ENCODE measurements at places on chromosomes 3 and 15.
A peak's percentile ranks its signal among the peaks of the same experiment; 100 is the strongest.

DNA sequence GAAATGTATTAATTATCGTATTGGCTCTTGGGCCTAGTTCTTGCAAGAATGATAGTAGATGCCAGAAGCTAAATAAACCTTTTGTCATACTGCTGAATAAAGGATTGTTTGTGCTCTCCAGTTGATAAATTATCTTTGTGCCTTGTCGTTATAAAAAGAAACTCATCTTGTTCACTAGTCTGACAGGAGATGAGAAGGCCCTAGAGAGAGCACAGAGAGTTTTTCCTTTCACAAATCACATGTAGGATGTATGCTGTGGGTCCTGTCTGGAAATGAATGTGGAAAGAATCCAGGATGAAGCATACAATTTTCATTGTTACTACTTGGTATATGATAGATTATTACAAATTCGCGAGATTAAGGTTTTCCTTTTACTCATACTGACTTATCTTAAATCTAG, 113.0 kb downstream of the NLGN1 start:
- DNase-seq: no peak

DNA sequence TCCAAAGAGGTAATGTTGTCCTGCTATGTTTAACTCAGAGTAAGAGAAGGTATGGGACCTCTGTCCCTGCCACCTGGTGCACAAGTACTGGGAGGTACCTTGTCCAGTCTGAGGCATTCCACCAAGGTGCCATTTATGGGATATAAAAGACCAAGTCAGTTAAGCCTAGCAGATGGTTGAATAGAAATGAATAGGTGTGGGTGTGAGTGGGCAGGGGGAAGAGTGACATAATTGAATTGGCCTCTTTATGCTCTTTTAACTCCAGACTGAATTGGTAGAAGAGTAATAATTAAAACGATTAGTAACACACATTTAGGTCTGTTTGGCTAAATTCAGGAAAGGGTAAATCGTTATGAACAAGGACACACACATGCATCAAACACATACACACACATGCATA, 562 bp downstream of the ADGRG7 start:
- DNase-seq: no peak

DNA sequence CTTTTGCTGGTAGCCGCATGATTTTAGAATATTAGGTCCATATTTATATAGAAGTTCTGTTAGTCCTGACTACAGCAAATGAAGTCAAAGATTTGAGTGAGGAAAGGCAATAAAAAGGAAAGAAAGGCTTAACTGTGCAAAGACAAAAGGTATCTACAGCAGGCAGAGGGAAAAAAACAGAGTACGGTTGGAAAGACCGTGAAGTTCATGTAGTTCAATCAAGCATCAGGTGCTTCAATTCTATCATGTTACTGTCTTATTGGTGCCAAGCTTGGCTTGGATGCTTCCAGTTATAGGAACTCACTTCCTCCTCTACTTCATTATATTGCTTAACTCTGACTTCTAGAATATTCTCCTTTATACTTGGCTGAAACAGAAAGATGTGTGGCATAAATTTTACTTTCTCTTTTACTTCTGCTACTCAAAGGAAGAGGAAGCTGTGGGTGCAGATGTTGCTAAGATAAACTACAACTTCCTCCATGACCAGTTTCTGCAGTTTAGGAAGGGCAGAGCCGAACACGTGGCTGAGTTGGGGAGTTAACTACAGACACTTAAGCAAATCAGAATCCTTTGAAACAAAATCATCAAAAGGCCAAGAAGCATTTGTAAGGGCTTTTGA, 72.6 kb upstream of the ZBED2 start:
- peak; percentile 3 for DNase-seq

DNA sequence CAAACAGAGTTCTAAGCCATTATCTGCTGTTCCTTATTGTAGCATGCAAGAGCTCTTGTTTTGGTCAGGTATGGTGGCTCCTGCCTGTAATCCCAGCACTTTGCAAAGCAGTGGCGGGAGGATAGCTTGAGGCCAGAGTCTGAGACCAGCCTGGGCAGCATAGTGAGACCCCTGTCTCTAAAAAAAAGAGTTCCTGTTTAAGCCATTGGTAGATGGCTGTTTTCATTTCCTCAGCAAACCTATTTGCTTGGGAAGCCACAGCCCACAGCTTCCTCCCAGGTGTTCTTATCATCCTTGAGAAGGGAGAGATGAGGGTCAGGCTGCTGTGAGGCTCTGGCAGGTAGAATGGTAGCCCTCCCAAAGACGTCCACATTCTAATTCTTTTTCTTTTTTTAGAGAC, 24.4 kb upstream of the FAM81A start:
- DNase-seq: no peak

DNA sequence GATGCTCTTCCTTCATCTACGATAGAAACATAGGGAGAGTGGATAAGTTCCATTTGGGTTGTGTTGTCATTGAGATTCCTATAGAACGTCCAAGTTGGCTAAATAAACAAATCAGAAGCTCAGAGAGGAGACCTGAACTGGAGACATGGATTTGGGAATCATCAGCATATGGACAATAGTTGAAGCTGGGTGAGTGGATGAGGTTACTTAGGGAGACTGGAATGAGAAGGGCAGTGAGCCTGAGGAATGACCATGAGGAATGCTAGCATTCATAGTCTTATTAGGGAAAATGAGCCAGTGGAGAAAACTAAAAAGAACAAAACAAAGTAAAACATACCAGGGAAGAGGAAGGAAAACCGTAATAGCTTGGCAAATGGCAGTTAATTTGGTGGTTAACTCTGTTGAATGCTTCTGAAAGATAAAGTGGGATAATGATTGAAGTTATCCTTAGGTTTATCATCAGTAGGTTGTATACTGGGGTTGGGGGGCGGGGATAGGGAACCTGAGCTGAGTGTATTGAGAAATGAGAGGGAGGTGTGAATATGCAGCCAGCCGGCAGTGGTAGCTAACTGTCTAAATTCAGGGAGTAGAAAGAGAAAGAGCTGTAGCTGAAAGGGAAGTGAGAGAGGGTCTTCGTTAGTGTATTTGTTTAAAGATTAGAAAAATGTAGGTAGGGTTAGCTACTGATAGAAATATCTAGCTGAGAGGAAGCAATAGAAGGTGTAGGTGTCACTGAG, 74.6 kb downstream of the ARHGEF26 start:
- DNase-seq: no peak

GRCh38 chr3:9071936-9072666, 108.8 kb upstream of the RAD18 start:
- DNase-seq: no peak

- no peak for DNase-seq
Observed at GRCh38 chr15:58682234-58682633, 67.3 kb downstream of the ADAM10 start.

DNA sequence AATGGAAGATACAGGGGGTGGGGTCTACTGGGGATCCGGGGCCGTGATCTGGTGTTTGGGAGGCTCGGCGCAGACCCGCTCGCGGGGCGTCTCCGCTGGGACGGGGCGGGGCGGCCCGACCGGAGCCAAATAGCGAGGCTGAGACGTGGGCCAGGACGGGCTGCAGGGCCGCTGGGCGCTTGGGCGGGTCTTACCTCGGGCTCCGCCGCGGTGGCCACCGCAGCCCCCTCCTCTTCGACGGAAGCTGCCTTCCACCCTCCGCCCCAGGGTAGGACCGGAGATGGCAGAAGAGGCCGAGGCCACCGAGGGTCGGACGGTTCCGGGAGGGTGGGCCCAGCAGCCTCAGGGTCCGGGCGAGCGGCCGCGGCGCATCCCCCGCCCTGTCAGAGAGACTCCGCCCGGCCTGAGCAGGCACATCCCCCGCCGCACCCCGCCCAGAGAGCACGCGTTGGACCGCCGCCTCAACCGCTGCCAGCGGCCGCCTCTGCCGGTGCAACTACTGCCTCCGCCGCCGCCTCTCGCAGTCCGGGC, 399 bp downstream of the MYO9A start:
- DNase-seq: no peak

DNA sequence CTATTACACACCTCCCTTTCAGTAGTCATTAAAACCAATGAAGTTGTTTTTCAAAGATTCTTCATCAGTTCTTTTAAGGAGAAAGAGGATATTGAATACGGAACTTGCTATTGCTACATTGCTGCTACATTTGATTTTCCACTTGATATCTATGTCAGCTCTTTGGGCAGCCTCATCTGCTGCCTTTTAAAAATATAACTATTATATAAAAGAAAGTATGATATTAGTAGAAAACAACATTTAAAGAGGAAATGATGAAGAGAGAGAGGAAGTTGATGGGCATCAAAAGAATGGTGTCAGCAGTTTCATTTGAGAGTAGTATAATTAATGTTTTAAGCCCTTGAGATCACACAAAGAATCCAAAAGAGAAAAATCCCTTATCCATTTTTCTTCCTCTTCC, 171.4 kb downstream of the NFKBIZ start:
- DNase-seq: no peak
